ENCODE measurements at places on chromosomes 7 and 10.

DNA sequence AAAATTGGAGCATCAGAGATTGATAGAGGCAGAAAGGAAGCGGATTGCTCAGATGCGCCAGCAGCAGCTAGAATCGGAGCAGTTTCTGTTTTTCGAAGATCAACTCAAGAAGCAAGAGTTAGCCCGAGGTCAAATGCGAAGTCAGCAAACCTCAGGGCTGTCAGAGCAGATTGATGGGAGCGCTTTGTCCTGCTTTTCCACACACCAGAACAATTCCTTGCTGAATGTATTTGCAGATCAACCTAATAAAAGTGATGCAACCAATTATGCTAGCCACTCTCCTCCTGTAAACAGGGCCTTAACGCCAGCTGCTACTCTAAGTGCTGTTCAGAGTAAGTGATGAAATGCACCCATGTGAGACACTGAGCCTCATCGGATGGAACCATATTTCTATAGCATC lies 33.1 kb downstream of the STAMBPL1 start:
- no peak for DNase-seq

DNA sequence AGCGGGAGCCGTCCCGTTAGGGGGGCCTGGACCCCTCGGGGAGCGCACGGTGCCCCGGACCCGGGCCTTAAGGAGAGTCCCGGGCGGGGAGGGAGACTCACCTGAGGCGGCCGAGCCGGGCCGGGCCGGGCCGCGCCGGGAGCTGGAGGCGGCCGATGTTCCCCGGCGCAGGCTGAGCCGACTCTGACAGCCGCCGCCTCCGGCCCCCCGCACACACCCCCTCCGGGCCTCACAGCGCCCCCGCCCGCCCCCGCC lies at the start of gene ACHE:
Gene ACHE, minus strand, starts transcription at position 188 of the 255 bp plus-strand sequence. CDS start 1,656 bp downstream, outside the sequence.
- no peak for DNase-seq

GRCh38 chr7:141072548-141073172 lies 1.2 kb upstream of the TMEM178B start:
- no peak for DNase-seq

DNA sequence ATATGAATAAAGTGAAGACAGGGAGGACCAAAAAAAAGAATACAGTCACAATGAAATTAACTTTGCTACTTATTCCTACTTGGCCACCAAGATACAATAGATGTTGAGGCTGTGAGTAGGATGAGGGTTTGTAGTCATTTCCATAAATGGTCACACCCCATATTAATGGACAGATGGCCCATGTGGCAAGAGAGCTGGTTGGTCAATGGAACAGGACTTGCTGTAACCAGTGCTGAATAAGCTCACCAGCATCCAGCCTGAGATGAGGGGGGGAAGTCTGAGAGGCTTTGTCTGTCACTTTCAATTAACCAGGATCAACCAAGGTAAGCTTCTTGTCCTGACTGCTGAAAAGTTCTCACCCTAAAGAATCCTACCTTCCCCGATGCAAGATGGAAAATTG lies 130.4 kb upstream of the KCNMA1 start:
- DNase-seq = no peak

- DNase-seq = no peak
Observed at GRCh38 chr7:35720032-35720431, 25.1 kb upstream of the HERPUD2 start.

- DNase-seq = no peak
Observed at GRCh38 chr10:51375790-51376189, 301.5 kb downstream of the PRKG1 start.

GRCh38 chr10:119518936-119519335 lies 23.6 kb downstream of the RGS10 start:
- no peak for DNase-seq
